ENCODE measurements at places on chromosomes 11 and 22.

GRCh38 chr11:128105511-128105910, 481.8 kb downstream of the ETS1 start:
- DNase-seq = no peak

DNA sequence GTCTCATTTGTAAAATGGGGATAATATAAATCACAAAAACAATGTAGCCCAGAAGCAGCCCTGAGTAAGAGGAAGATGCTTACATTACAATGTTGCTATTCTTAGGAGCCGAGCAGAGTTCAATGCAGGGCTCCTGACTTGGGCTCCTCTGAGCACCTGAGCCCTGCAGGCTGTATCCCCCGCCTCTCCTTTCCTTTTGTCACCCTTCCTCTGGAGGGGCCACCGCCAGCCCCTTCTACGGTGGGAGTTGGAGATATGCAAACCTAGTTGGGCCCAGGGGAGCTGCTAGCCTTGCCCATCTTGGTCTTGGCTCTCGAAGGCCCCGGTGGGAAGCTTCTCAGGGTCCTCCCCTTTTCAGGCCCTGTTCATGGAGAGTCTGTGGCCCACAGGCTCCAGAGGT, 8.4 kb upstream of the CSNK1E start:
- no peak for DNase-seq

DNA sequence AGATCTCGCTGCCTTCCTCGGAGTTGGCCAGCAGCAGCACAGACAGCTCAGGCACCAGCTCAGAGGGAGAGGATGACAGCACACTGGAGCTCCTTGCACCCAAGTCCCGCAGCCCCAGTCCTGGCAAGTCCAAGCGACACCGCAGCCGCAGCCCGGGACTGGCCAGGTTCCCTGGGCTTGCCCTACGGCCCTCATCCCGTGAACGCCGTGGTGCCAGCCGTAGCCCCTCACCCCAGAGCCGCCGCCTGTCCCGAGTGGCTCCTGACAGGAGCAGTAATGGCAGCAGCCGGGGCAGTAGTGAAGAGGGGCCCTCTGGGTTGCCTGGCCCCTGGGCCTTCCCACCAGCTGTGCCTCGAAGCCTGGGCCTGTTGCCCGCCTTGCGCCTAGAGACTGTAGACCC, 6.4 kb downstream of the PLA2G3 start:
- DNase-seq = no peak

DNA sequence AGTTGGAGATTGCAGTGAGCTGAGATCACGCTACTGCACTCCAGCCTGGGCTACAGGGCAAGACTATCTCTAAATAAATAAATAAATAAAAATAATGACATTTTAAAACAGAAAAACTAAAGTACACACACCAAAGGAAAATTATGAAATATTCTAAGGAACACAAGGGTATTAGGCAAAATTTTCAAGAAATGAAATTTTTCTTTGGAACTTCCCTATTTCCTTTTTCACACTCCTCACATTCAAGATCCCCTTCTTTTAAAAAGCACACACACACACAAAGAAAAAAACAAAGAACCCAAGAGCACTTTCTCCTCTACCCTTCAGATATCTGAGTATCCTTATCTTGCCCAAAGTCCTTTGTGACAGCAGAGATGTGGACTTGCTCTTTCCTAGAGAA, 92.8 kb downstream of the CCDC73 start:
- no peak for DNase-seq

DNA sequence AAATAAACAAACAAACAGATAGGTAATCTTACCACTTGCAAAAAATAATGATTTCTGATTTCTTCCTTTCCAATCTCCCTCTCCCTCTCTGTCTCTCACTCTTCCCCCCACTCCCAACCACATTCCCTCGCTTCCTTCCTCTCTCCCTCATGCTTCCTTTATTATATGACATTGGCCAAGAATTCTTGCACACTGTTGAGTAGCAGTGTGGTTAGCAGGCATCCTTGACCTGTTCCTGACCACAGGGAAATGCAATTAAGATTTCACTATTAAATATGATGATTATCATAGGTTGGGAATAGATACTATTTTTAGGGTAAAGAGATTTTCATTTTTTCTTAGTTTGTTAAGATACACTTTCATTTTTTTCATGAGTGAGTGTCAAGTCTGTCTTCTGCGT, 14.7 kb upstream of the PLAAT4 start:
- DNase-seq = no peak

DNA sequence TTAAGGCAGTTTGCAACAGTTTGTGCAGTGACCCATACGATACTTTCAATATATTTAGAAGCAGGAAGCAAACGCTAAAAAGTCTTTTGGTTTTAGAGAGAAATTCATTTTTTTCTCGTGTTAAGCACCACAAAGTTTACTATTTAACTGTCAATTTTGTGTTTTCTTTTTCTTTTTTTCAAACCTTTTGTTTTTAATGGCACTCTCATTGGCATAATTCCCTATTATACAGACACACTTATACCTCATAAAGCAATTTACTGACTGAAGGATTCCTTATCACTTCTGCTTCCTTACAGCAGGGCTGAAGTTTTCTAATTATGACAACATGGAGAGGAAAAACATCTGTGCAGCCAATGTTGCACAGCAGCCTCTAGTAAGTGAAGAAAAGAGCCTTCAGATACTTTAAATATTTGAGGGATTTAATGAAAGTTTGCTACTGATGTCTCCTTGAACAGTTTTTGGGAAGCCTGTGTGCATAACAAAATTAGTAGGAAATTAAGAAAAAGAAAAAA, 2191.2 kb downstream of the LRRC4C start:
- DNase-seq = no peak

DNA sequence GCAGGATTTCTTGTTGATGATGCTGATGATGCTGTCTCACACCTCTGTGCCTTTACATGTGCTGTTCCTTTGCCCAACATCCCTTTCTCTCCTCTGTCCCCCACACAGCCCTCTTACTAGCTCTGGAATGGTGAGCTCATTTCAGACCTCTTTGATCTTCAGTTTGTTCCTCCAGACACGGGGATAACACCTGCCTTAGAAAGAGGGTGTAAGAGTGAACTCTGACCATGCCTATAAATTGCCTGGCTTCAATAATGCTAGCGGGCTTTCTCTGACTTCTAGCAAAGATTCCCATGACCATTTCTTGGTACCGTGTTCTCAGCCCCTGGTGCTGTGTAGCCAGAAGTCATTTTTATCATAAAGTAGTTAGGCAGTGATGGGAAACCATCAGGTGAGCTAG, 55.9 kb upstream of the DRD2 start:
- DNase-seq = no peak

- DNase-seq = no peak
These were observed 15.5 kb upstream of the RASD2 start for GRCh38 chr22:35524966-35525686.

Data from NCI-H510A treated with DMSO at 0.1 percent for 48 hours (cell line).